ENCODE measurements at places on chromosomes 6 and 20. TPM values are rescaled to one million over a fixed set of nuclear protein-coding genes. Genes with fewer than 3 reads are reported as not detected.

The VGLL2 gene
- total RNA-seq, result not detected

The PREX1 gene
- total RNA-seq, result 2.8 TPM

The CTAGE9 gene
- not detected for total RNA-seq

The TTBK1 gene
- not detected for total RNA-seq

The IFT52 gene
- total RNA-seq, result 18.6 TPM

The FRK gene
- 0.52 TPM for total RNA-seq

The COL10A1 gene
- total RNA-seq, result 0.08 TPM

The EYA2 gene
- 0.24 TPM for total RNA-seq

The OPRM1 gene
- total RNA-seq, result not detected

The NMBR gene
- total RNA-seq, result not detected

The ADGRF1 gene
- not detected for total RNA-seq

The CEP57L1 gene
- 22.0 TPM for total RNA-seq

The PGC gene
- total RNA-seq, result not detected

The POPDC3 gene
- total RNA-seq, result 39.7 TPM

The POU3F2 gene
- total RNA-seq, result not detected

The ULBP2 gene
- 0.24 TPM for total RNA-seq

The CFB gene
- 10.7 TPM for total RNA-seq

The BPIFB1 gene
- total RNA-seq, result not detected

The CNBD2 gene
- total RNA-seq, result 3.4 TPM

The RPS6KA2 gene
- total RNA-seq, result 49.8 TPM

The SLC17A2 gene
- total RNA-seq, result not detected

The PACRG gene
- not detected for total RNA-seq

The HLA-B gene
- total RNA-seq, result 289 TPM

The COQ3 gene
- 7.8 TPM for total RNA-seq

The TREM2 gene
- not detected for total RNA-seq

The DST gene
- total RNA-seq, result 221 TPM

The CD24 gene
- 6.5 TPM for total RNA-seq

The NOTCH4 gene
- total RNA-seq, result 3.2 TPM

The PRND gene
- total RNA-seq, result 0.48 TPM

The DEFB132 gene
- not detected for total RNA-seq

The CST5 gene
- total RNA-seq, result 0.13 TPM

The FAM209B gene
- total RNA-seq, result not detected

The TBXT gene
- total RNA-seq, result not detected

The OR2B6 gene
- not detected for total RNA-seq

The ALDH5A1 gene
- 0.64 TPM for total RNA-seq

The CRISP2 gene
- total RNA-seq, result not detected

The FNDC11 gene
- total RNA-seq, result 0.78 TPM

The BPIFA1 gene
- total RNA-seq, result not detected

The C4B gene
- 0.39 TPM for total RNA-seq

The PLAGL2 gene
- 5.0 TPM for total RNA-seq

The FAM184A gene
- 0.26 TPM for total RNA-seq

The TPD52L1 gene
- 5.2 TPM for total RNA-seq

The QRSL1 gene
- total RNA-seq, result 9.1 TPM

All from epithelial cell of alveolus of lung (primary cell).